ENCODE measurements at places on chromosomes 13 and 19.

GRCh38 chr13:91690944-91691343 is 292.5 kb downstream of the GPC5 start:
- no peak for DNase-seq

- DNase-seq: no peak
Measured at GRCh38 chr13:110046811-110047210, 260.1 kb downstream of the COL4A1 start.

DNA sequence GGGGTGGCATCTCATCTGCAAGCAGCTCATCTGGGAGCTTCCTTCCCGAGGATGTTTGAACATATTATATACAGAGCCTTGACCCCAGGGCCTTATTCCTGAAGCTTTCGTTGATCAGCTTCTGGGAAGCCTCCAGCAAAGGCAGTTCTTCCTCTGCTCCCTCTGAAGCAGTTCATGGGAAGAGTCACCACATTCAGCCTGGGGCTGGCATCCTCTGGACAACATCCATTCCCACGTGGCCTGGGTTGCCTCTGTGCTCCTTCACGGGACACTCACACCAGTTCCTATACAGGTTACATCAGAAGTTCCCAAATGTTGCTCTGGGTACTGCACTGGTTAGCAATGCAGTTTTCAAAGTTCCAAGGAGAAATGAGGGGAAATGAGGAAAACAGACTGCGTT is 29.6 kb downstream of the COL4A2 start:
- no peak for DNase-seq

DNA sequence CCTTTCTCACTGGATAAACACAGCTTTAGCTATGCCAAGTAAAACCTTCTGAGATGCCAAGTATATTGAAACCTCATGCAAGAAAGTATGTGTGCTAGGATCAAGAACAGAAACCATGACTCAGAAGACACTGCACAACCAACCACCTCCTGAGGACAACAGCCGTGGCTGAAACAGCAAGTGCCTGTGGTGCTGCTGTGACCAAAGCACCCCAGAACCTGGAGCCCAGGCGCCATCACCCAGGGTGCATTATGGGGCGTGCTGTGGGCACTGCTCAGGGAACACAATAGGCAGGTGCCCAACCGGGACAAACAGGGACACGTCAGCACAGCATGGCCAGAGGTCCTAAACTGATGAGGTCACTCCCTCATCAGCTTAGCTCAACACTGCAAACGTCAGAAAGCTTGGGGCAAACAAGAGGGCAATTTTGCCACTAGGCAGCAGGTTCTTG is 101.3 kb upstream of the SLC15A1 start:
- DNase-seq: no peak

DNA sequence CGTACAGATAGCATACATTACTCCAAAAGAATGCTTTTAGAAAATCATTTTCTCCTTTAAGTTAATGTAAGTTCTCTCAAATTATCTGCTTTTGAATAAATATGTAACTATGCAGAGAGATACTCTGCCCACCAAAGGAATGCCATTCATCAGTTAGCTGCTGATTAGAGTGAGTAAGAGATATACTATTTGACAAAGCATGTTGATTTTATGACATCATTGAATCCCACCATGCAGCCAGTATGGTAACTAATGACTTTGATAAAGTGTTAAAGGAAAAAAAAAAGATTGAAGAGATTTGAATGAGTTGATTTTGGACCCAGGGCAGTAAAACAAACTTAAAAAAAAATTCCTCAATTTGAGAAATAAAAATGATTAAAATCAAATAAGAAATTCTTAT is 521.5 kb downstream of the SLITRK6 start:
- no peak for DNase-seq

GRCh38 chr13:50340146-50340545 is 324.9 kb downstream of the KCNRG start:
- DNase-seq: no peak

GRCh38 chr13:44971656-44972595 is 17.3 kb downstream of the NUFIP1 start:
- no peak for DNase-seq

GRCh38 chr13:45256254-45256653 is 55.4 kb upstream of the KCTD4 start:
- DNase-seq: no peak

DNA sequence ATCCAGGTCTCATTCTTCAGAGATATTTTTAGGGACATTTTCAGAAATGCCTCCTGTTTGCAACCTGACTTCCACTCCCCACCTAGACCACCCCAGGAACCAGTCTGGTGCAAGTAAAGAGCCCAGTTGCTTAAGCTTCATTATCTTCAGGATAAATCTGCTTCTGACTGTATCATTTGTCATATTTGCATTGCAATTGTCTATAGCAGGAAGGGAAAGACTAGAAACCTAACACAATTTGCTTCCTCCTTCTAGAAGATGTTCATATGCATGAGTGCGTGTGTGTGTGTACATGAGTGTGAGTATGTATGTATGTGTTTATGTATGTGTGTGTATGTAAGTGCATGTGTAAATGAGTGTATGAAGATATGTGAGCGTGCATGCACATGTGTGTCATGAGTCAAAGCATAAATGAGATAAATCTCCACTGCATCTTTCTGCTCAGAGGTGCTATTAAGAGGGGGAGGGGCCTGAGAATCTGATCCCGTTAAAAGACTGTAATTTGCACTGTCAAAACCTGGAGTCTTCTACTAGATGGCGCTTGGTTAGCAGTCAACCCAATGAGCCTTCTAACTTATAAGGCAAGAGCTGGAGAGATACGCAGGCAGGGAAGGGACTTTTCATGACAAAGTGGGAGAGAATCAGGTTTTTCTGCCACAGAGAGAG is 178.8 kb upstream of the KL start:
- DNase-seq: no peak

Data from right hindlimb (tissue), 1 donor.